ENCODE measurements at places on chromosomes 1 and 21.
A peak's percentile ranks its signal among the peaks of the same experiment; 100 is the strongest.

DNA sequence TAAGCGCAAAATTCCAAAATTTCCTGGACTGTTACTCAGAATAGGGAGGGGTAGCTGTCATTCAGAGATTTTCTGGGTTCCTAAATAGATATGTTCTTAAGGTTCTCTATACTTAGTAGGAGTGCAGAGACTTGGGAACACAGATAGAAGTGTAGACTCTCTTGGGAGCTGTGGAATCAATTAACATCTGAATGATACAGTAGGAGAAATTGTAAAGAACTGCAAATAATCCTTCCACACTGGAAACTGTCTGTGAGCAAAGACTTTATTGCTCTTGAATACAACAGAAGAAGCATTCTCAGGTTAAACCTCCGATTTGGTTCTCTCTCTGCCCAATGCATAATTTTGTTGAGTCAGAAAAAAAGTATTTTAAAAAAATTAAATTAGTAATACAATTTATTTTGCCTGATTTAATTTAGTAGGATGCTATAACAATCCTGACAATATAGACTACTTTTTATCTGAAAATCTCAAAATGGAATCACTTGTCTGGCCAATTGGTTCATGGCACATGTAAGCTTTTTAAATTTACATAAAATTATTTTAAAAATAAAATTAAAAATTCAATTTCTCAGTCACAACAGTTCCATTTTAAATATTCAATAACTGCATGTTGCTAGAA, 1754.3 kb downstream of the PLA2G4A start:
- no peak for DNase-seq

DNA sequence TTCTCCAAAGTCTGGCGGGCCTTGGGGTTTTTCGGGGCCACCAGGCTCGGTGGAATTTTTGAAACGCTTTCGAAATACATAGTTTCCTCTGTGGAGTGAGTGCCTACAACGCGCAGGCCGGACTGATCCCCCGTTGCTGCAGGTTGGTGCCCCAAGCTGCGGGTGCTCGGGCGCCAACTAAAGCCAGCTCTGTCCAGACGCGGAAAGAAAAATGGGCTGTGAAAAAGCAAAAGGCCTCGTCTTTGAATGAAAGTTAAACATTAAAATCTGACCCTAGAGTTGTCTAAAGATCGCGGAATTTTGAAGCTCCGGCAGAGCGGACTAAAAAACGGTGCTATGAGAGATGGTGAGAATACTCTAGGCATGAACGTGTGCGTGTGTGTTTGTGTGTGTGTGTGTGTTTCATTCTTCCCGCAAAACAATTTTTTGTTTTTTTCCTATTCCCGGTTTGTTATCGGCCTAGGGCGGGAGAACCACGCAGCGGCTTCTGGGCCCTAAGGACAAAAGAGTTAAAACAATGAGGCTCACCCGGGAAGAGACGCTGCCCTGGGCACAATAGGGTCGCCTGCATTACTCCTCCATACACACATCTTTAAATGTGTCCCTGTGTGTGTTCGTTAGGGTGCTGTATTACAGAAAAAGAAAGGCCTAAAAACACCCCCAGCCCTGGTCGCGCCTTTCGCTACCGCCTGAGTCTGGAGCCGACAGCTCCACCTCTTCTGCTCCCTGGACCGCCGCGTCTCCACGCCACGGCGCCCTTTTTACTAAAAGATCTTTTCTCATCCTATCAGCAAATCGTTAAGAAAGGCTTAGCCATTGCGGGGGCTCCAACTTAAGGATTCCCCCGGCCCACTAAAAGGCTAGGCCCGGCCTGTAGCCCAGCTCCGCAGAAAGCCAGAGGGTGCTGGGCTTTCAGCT, 3.2 kb downstream of the TBX15 start:
- DNase-seq = no peak

DNA sequence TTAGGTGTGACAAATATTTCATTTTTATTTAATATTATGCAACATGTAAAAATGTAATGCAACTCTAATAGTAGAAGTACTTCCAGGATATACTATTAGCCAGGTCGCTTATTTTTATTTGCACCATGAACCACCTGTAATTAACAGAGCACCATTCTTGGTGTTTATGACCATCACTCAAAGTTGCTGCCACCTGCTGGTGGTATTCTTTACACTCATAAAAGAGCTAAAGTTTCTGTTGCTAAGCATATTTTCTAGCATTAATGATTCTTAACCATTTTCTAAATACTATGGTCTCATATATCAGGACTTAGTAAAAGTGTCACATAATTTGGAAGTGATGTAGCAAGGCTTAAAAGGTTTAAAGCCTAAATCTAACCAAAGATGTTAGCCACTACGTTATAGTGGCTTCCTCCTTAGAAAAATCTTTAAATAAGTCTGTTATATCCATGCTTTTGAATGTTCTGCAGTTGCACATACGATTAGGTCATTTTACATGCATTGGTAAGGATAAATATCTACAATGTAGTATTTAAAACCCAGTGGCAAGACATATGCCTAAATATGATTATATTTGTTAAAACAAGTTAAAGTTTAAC, 244.5 kb downstream of the NEGR1 start:
- peak; percentile 57 for DNase-seq

DNA sequence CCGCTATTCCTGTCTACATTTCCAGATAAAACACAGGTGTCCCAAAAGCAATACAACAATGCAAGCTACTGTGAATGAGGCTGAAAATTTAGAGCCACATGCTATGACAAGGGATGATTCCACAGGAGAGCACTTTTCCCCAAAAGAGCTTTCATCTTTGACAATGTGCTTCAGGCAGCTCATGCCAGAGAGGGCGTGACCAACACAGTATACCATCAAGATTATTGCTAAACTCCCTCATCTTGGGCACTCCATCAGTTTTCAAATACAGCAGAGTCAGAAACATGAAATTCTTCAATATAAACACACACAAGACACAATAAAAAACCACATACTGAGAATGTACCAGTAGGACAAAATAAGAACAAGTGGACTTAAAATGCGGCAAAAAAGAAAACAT, 6.7 kb downstream of the GON4L start:
- DNase-seq = no peak
